ENCODE measurements at places on chromosomes 6 and 20.

DNA sequence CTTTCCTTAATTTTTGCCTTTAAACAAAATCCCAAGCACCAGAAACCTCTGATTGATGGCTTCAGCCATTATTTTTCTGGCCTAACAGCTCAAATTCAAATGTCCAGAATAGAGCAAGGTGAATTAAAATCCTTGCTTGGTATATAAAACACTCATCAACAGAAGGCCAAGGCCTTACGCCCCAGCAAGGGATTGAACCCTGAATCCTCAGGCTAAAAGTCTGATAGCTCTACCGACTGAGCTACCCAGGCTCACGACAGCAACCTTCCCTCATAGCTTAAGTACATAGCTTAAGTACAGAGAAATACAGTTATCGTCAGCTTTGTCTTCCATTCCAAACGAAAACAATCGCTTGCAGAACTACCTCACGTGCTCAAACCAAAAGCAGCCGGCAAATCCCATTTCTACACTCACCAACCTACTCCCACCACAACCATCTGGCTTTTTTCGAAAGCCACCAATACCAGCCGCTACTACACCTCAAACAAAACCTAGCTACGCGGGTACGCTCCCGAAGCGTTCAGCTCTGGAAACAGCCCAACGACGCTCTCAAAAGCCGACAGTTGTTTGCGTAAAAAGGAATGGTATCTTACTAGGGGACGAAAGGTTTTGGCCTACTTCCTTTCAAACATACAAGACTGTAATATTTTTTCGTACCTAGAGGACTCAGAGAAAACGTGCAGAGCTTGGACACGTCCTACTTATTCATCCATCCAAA is 167.5 kb downstream of the GPX5 start:
- H3K4me1 ChIP-seq = no peaks in the 10 kb centered on the region
- DNase-seq = no peak
- no peak overlapping the region for H3K4me3 ChIP-seq
- no peaks in the 10 kb centered on the region for H3K36me3 ChIP-seq

GRCh38 chr6:138971601-138972000 is 16.5 kb downstream of the REPS1 start:
- peaks cover 26% of the 10 kb centered on the region for H3K4me1 ChIP-seq
- no peaks in the 10 kb centered on the region for H3K27me3 ChIP-seq
- no peak overlapping the region for H3K27ac ChIP-seq

DNA sequence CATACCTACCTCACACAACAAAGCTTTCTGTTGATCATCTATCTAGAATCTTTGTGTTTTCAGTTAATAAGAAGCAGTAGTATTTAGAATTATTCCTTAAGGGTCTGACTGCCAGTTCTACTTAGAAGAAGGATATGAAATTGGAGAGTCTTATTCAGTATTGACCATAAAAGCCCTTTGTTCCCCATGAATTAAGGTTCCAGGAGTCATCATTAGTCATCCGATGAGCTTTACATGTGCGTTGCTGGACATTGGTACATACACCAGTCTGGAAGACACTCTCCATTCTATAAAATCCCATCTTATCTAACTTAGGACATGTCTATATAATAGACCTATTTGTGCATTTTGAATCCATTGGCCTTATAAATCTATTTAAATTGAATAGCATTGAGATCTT is 34.4 kb upstream of the RNF217 start:
- no peak overlapping the region for H3K27ac ChIP-seq
- no peak for DNase-seq
- H3K4me1 ChIP-seq = no peaks in the 10 kb centered on the region
- H3K27me3 ChIP-seq = no peaks in the 10 kb centered on the region

DNA sequence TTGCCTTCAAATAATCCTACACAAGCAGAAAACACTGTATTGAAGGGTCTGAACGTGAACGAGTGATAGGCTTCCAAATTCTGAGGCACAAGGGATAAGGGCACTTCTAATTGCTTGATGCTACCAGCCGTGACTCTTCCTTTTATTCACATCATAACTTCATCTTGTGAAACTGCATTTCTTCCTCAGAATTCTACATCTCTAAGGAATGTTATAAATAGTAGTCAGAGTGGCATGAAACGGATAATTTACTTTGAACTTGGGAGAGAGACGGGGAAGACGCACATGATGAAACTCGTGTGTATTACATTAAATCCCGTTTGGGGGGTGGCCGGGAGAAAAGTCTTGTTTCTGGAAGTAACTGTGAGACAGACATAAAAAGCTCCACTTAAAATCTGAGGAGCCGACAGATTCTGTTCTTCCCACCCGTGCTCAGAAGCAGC is 754 bp downstream of the HDDC2 start:
- H3K4me3 ChIP-seq = peak overlapping the region; percentile 81
- peaks cover 15% of the 10 kb centered on the region for H3K27me3 ChIP-seq
- peaks cover 41% of the 10 kb centered on the region for H3K4me1 ChIP-seq
- no peak for DNase-seq

GRCh38 chr6:5778317-5778857 is 228.3 kb downstream of the NRN1 start:
- no peaks in the 10 kb centered on the region for H3K27me3 ChIP-seq
- H3K36me3 ChIP-seq = peaks cover 5% of the 10 kb centered on the region
- no peak overlapping the region for H3K4me3 ChIP-seq

Measured in activated CD4-positive, alpha-beta memory T cell treated with anti-CD3 and anti-CD28 coated beads, Interleukin-2, amount 10 ng/mL, durations not matched to agents 7 days and 5 days (primary cell).